ENCODE measurements at places on chromosomes 16 and 17. TPM values are rescaled to one million over a fixed set of nuclear protein-coding genes. Genes with fewer than 3 reads are reported as not detected.

Gene PPP1R27
- not detected for total RNA-seq

Gene TLCD2
- 0.30 TPM for total RNA-seq

Gene NPTX1
- total RNA-seq, result 5.2 TPM

Gene CCL7
- total RNA-seq, result not detected

Gene KRT10
- total RNA-seq, result 29.1 TPM

Gene OTOA
- not detected for total RNA-seq

Gene CCL2
- total RNA-seq, result not detected

Gene BAIAP3
- total RNA-seq, result 0.21 TPM

Gene KRTAP9-4
- total RNA-seq, result not detected

Gene C16orf86
- 1.8 TPM for total RNA-seq

Gene LITAFD
- total RNA-seq, result not detected

Gene FNDC8
- total RNA-seq, result not detected

Gene TMC6
- total RNA-seq, result 240 TPM

Gene CES1
- not detected for total RNA-seq

Gene TMEM114
- total RNA-seq, result not detected

Gene OR2C1
- not detected for total RNA-seq

Gene CCL4L2
- 1.3 TPM for total RNA-seq

Gene VAT1
- total RNA-seq, result 21.7 TPM

Gene ORMDL3
- 74.3 TPM for total RNA-seq

Gene AGRP
- total RNA-seq, result not detected

Gene SAMD14
- total RNA-seq, result 2.0 TPM

Gene TK2
- 5.9 TPM for total RNA-seq

Gene LHX1
- total RNA-seq, result 0.23 TPM

Gene CMTM2
- total RNA-seq, result 0.30 TPM

Gene ZFPM1
- total RNA-seq, result 12.9 TPM

Gene SEC14L5
- not detected for total RNA-seq

Gene HS3ST3B1
- total RNA-seq, result 9.8 TPM

Gene ATP1B2
- 0.37 TPM for total RNA-seq

Gene ABCC12
- not detected for total RNA-seq

Gene TP53TG3
- total RNA-seq, result not detected

Gene RNF222
- not detected for total RNA-seq

Gene RGS11
- 0.46 TPM for total RNA-seq

Gene UBE2O
- total RNA-seq, result 46.5 TPM

Gene EFNB3
- total RNA-seq, result not detected

Gene IL17C
- total RNA-seq, result not detected

Gene SLC6A2
- total RNA-seq, result not detected

Gene RDM1
- total RNA-seq, result 4.5 TPM

Gene RNF157
- total RNA-seq, result 34.3 TPM

Gene TBC1D3E
- not detected for total RNA-seq

Data from activated T-helper 2 cell treated with anti-CD3 and anti-CD28 coated beads, Interferon-gamma antibody, Interleukin-2, Interleukin-4, amounts not matched to agents 10 μg/mL and 5 μg/mL and 100 μg/mL, durations not matched to agents 14 hours and 24 hours and 36 hours (primary cell).